ENCODE measurements at places on chromosomes 7 and 10. TPM values are rescaled to one million over a fixed set of nuclear protein-coding genes. Genes with fewer than 3 reads are reported as not detected.

Gene TRIL
- total RNA-seq: 0.06 TPM

Gene ALOX5
- 1.7 TPM for total RNA-seq

Gene PDLIM1
- 43.8 TPM for total RNA-seq

Gene ACBD7
- 1.6 TPM for total RNA-seq

Gene LIPJ
- total RNA-seq: not detected

Gene GTPBP4
- 66.5 TPM for total RNA-seq

Gene PRSS1
- total RNA-seq: 0.87 TPM

Gene GLI3
- 2.6 TPM for total RNA-seq

Gene FKBP6
- total RNA-seq: not detected

Gene FASTK
- 89.8 TPM for total RNA-seq

Gene EPO
- not detected for total RNA-seq

Gene ZP3
- 4.7 TPM for total RNA-seq

Gene DDX56
- 106 TPM for total RNA-seq

Gene HPSE2
- not detected for total RNA-seq

Gene TMEM178B
- 8.6 TPM for total RNA-seq

Gene KCP
- total RNA-seq: 5.2 TPM

Gene IL2RA
- total RNA-seq: not detected

Gene MRC1
- total RNA-seq: not detected

Gene TCAF2
- total RNA-seq: 0.07 TPM

Gene THSD7A
- 2.0 TPM for total RNA-seq

All from epithelial cell of proximal tubule (primary cell).